ENCODE measurements at places on chromosomes 6 and 20.

GRCh38 chr6:4364711-4365110 is 229.3 kb upstream of the ECI2 start:
- no peak for DNase-seq

DNA sequence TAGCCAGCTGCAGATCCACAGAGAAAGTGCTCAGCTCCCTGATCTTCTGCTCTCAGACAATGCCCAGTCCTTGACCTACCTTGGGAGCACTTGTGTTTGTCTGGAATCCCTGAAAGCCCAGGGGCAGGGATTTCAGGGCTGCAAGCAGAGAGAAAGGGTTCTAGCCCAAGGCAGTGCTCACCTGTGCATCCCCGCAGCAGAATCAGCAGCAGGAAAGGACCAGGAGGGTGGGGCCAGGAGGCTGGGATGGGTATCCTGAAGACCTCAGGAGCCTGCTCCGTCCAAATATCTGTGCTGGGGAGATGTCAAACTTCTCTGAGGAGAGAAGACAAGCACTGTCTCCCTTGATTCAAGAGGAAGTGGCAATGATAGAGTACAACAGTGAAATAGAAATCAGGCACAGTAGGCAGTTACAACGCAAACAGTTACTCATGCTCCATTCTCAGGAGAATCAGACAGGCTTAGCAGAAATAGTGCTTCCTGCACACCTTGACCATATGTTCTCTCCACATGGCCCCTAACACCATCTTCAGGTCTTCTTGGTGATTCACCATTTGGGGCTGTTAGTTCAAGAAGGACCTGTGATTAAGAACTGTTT is 28.7 kb upstream of the SIRPG start:
- no peak for DNase-seq

DNA sequence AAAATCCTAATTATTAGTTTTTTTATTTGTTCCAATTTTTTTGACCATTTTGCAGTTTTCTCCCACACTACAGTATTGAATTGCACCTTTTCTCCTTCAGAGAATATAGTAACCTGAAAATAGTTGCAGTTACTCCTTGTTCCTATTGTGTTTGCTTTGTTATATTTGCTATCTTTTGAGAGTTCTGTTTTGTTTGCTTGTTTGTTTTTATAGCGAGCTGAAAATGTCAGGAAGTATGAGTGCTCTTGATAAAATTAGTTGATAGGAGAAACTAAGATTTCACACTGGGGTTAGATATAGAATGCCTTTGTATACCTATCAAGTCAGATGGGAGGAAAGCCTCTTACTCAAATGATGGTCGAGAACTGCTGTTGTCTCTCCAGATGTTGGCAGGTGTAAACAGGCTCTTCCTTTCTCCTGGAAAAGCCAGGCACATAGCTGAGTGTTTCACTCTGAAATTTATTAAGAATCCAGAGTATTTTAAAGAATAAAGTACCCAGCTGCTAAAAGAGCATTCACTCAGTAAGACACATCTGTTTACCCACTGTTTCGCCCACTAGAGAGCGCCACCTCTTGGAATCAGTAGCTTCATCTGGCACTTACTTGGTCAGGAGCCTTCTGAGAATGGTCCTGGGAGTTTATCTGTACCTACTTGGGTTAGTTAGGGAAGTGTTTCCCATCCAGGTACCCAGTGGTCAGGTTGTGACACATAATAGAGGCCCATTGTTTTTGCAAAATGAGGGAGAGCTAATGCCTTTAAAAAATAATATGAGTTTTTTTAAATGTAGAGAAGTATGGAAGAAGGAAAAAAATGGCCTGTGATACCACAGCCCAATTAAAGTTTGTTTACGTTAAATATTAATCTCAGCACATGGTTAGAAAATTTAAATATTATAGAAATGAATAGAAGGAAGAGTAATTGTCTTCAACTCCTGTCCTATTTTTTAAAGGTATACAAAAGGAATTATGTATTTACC is 11.2 kb downstream of the NT5DC1 start:
- DNase-seq, result no peak

DNA sequence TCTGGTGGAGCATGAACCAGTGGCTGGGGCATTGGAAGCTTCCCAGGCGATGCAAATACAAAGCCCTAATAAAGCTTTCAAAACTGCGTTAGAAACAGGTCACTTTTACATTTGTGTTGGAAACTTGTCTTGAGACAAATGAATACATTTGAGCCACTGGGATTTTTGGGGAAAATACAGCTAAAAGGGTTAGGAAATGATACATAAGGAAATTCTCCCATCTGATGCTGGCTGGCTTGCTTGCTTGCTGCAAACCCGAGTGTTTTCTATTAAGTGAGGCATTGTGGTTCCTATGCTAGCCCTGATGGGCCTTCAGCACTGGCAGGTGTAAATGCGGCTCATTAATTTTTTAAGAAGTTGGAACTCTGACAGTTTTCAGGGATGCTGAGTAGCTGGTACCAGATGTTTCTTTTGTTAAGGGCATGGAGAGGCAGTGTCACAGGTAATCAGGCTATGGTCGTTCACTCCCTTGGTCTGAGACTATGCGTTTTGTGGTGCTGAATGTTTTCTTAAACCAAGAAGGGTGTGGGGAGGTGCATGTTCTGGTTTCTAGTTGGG is 35.2 kb downstream of the RREB1 start:
- DNase-seq, result no peak

DNA sequence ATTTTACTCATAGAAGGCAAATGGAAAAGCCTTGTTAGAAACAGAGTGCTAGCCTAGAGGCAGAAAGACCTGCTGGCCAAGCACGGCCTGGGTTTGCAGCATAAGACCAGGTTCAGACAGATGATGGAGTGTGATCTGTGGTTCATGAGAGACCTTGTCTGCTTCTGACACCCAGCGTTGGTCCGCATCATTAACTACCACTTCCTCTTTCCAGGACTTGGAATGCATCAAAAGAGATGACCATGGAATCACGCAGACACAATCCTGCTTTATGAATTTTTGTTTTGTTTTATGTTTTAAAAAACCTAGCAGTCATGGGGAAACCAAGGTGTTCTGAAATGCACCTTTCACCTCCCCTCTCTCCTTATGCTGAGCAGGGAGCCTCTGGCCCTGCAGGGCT is 76.8 kb upstream of the SYNDIG1 start:
- DNase-seq, result no peak

DNA sequence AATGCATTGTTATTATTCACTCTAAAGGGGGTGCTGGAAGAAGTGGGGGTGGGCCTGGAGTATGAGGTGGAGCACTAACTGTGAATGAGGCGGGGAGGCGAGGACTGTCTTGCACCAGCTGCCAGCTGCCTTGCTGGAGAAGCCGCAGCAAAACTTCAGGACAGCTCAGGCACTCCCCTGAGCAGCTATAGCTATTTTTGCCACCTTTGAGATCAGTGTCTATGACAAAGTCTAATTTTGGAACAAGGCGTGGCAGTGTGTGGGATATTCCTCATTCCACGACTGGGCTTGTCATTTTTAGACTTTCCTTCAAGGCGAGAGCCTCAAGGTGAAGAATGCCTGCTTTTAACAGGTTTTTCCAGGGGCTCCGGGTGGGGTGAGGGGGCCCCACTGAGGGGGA is 143.8 kb downstream of the DOK5 start:
- no peak for DNase-seq
